ENCODE measurements at places on chromosomes 11 and 22. TPM values are rescaled to one million over a fixed set of nuclear protein-coding genes. Genes with fewer than 3 reads are reported as not detected.

DNA sequence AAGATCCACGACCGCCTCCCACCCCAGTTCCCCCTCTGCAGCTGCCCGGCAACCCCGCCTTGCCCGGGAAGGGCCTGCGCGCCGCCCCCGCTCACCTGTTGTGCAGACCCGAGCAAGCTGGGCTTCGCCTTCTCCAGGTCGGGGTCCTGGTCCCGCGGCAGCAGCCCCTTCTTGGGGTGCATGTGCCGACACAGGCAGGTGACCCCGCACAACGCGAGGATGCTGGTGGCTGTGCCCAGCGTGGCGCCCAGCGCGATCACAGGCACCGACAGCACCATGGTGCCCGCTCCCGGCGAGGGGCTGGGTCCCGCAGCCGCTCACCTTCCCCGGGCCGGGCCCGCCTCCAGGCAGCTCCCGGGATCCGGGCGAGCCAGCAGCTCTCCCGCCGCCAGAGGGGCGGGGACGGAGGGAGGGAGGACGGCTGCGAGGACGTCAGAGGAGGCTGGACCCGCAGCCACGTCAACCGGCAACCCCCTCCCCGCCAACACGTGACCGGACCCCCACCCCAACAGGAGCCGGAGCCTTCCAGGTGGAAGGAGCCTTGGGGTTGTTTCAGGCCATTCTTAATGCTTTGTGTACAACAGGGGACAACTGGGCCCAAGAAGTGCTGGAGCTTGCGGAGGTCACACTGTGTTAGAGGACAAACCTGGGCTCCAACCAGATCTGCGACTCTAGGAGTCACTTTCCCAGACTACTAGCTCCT is at the start of gene SYT13:
SYT13 (minus strand) TSS at position 412 of the 703 bp plus-strand sequence; CDS start at position 278, 134 bp downstream.
- peak within 1 kb of the TSS; percentile 58 for H3K4me3 ChIP-seq
- no peak for DNase-seq
- H3K36me3 ChIP-seq: no peaks in the 10 kb centered on the region

DNA sequence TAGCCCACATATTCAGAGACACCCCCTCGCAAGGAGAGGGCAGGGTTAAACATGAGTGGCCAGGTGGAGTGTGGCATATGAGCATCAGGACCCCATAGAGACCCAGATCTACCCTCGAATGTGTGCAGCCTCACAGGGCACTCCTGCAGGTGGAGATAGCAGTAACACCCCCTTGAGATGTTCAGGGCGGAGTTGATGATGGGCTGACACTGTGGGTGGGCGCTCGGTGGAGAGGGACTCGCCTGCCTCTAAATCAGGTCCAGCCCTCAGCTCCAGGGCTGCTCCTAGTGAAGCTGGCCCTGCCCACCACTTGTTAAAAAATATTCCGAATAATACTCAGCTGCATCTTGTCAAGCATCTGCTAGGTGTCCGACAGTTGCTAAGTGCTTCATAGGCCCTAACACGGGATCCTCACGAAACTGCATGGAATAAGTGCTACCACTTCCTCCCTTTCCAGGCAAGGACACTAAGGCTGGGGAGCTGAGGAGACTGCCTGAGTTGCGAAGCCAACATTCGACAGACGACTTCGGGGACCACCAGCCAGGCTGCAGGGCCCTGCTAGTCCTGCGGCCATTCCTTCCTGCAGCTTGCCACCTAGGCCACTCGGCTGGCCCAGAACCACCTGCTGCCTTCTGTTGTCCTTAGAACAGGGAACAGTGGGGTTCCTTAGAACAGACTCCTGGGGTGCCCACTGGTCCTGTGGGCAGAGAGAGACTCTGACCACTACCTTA is 74.0 kb upstream of the WNT11 start:
- no peaks in the 10 kb centered on the region for H3K4me1 ChIP-seq
- H3K27me3 ChIP-seq: no peaks in the 10 kb centered on the region
- no peak overlapping the region for H3K4me3 ChIP-seq
- no peaks in the 10 kb centered on the region for H3K36me3 ChIP-seq

DNA sequence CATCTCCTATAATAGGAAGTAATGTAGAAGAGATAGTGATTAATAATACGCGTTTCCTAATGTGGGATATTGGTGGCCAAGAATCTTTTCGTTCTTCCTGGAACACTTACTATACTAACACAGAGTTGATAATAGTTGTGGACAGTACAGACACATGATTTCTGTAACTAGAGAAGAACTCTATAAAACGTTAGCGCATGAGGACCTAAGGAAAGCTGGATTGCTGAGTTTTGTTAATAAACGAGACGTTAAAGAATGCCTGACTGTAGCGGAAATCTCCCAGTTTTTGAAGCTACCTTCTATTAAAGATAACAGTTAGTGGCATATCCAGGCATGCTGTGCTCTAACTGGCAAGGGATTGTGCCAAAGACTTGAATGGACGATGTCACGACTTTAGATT is 83.3 kb downstream of the GGT1 start:
- no peaks in the 10 kb centered on the region for H3K27me3 ChIP-seq
- no peaks in the 10 kb centered on the region for H3K4me1 ChIP-seq
- no peak for DNase-seq
- H3K36me3 ChIP-seq: no peaks in the 10 kb centered on the region
- H3K4me3 ChIP-seq: no peak overlapping the region
- H3K27ac ChIP-seq: no peak overlapping the region

GRCh38 chr11:74418509-74418895 is 20.3 kb upstream of the PGM2L1 start:
- no peaks in the 10 kb centered on the region for H3K27me3 ChIP-seq
- H3K4me3 ChIP-seq: no peak overlapping the region
- H3K27ac ChIP-seq: no peak overlapping the region
- DNase-seq: no peak

DNA sequence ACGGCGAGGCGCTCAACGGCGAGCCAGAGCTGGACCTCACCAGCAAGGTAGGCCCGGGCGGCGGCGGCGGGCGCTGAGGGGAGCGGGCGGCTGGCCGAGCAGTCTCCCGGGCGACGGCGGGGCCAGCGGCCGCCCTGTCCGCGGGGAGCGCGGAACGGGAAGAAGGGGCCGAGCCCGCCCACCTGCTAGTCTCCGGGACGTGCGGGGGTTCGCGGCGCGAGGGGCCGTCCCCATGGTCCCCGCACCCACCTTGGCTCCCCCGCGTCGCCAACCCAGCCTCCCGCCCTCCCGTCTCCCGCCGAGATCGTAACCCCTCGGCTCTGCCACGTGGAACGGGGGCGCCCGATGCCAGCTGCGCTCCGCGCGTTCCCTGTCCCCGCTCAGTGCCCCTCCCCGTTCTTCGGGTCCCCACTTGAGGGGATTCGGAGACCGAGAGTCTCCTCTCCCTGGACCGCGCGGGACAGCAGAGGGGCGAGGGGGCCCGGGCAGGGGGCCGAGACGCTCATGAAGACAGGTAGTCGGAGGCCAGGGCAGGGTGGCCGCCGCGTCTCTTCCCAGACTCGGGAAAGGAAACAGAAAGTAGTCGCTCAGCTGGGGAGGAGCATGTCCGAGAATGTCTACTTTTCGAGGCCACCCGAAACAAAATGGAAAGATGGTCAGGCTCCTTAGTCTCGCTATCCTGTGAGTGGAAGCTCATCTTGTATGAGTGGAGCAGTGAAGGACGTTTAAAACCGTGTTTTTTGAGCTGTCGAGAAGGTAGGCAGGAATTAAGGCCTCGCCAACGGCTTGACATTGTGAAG is 557 bp downstream of the GTPBP1 start:
- peak overlapping the region; percentile 100 for H3K27ac ChIP-seq
- no peaks in the 10 kb centered on the region for H3K27me3 ChIP-seq
- peak overlapping the region; percentile 99 for H3K4me3 ChIP-seq

DNA sequence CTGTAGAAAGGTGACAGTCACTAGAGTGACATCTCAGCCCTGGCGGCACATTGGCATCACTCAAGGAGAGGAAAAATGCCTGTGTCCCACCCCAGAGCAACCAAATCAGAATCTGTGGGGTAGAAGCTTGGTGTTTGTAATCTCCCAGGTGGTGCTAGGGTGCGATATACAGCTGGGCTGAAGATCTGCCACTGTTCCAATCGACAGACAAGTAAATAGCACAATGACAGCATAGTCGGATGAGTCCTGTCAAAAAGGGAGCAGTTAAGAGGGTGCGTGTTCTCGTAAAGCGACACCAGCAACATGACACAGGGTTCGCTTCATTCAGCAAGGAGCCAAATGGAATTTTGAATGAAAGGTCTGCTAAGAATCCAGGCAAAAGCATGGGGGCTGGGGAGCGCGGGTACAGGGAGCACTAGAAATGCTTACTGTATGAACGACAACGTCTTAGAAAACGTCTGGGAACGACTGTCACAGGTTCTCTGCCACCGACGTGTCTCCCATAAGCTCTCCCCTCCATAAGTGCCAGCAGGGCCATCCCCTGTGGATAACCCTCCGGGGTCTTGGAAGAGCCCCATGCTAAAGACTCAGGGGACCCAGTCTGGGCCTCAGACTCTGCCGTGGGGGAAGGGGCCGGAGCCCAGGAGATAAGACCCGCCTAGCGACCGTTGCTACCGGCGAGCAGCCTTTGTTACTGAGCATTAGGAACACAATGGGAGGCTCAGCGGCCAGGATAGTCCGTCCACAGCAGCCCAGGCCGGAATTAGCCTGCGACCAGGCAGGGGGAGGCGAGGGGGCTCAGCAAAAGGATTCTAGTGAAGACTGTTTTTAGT is 20.8 kb downstream of the ADA2 start:
- no peak for DNase-seq
- no peak overlapping the region for H3K4me3 ChIP-seq
- no peak overlapping the region for H3K27ac ChIP-seq
- H3K27me3 ChIP-seq: no peaks in the 10 kb centered on the region
- H3K36me3 ChIP-seq: no peaks in the 10 kb centered on the region

DNA sequence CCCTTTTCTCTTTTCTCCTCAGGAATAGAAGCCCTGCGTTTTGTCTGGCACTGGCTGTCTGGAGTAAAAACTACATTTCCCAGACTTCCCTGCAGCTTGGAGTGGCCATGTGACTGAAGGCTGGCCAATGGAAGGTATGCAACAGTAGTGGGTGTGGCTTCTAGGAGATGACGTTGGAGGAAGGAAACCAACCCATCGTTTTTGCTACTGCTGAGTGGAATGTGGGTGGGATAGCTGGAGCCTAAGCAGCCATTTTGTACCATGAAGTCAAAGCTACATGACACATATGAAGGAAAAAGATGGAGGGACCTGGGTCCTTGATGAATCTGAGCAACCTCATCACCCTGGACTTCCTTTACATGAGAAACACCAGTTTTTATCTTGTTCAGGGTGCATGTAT is 19.6 kb downstream of the FGF3 start:
- H3K27ac ChIP-seq: no peak overlapping the region
- no peak for DNase-seq
- H3K27me3 ChIP-seq: no peaks in the 10 kb centered on the region

Gene OR51I1
- not detected for total RNA-seq

- H3K27ac ChIP-seq: peak overlapping the region; percentile 52
- no peaks in the 10 kb centered on the region for H3K27me3 ChIP-seq
- H3K4me1 ChIP-seq: peaks cover 5% of the 10 kb centered on the region
- no peak overlapping the region for H3K4me3 ChIP-seq
These were observed 16.3 kb downstream of the SMCO4 start for GRCh38 chr11:93526641-93527583.

DNA sequence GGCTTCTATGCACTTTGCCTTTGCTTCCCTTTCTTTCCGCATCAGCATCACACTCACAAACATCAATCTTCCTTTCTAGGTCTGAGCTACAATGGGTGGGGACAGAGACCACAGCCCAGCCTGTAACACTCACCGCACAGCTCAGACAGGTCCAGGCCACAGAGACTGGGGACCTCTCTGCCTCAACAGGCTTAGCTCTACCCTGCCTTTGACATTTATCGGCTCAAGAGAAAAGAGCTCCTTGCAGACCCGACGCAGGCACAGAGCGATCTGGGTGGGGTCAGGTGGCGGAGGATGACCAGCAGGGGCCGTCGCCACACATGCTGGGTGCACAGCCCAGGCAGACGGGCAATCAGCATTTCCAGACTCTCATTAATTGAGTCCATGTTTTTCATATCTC is 837.3 kb downstream of the TBC1D22A start:
- H3K4me3 ChIP-seq: no peak overlapping the region
- no peaks in the 10 kb centered on the region for H3K36me3 ChIP-seq
- DNase-seq: no peak
- no peak overlapping the region for H3K27ac ChIP-seq
- no peaks in the 10 kb centered on the region for H3K27me3 ChIP-seq
- no peaks in the 10 kb centered on the region for H3K4me1 ChIP-seq

DNA sequence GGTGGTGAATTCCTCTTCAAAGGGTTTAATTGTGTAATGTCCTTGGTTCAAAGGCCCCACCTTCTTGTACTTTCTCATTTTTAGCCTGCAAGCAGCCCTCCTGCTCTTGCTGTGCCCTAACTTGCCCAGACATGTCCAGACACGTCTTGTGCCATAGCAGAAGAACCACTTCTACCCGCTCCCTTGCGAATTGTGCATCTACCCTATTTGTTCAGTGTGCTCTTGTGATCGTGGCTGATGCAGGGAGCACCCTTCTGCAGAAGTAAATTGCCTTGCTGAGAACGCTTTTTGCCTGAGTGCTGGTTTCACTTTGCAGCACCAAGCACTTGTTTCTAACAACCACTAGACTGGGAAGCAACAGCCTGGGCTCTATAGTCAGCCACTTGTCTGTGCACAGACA is 249.4 kb downstream of the SBF2 start:
- H3K27ac ChIP-seq: no peak overlapping the region
- no peaks in the 10 kb centered on the region for H3K4me1 ChIP-seq
- H3K36me3 ChIP-seq: no peaks in the 10 kb centered on the region
- H3K27me3 ChIP-seq: no peaks in the 10 kb centered on the region
- no peak overlapping the region for H3K4me3 ChIP-seq
- no peak for DNase-seq

DNA sequence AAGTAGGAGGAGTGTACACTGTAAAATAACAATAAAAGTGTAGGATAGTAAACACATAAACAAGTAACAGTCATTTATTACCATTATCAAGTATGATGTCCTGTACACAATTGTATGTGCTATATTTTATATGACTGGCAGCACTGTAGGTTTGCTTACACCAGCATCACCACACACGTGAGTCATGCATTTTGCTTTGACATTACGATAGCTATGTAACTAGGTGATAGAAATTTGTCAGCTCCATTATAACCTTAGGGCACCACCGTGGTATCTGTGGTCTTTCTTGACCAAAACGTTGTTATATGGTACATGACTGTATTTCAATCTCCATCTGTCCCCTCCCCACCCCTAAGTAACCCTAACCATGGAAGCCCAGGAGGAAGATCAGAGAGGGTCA is 1.1 kb downstream of the DNAL4 start:
- peak overlapping the region; percentile 88 for H3K4me3 ChIP-seq
- H3K4me1 ChIP-seq: peaks cover 6% of the 10 kb centered on the region
- H3K27me3 ChIP-seq: no peaks in the 10 kb centered on the region
- H3K27ac ChIP-seq: no peak overlapping the region
- H3K36me3 ChIP-seq: peaks cover 10% of the 10 kb centered on the region

Gene SNX15
- 15.7 TPM for total RNA-seq

DNA sequence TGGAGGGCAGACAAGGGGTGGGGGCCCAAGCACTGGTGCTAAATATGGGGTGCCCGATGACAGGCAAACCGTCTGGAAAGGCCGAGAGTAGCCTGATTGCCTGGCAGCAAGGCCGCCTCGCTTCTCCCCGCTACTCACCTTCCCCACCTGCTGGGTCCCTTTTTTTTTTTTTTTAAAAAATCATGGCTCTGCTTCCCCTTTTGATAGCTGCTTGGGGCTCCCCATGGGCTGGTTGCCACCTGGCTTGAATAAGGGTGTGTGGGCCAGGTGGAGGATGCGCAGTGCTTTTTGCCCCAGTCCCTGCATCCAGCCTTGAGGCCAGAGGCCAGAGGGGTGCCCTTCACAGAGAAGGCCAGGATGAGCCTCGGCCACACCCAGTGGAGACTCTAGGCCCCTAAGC is 112.0 kb downstream of the ST3GAL4 start:
- H3K27me3 ChIP-seq: no peaks in the 10 kb centered on the region
- no peaks in the 10 kb centered on the region for H3K36me3 ChIP-seq
- peaks cover 11% of the 10 kb centered on the region for H3K4me1 ChIP-seq
- DNase-seq: no peak

Gene POU2AF2
- total RNA-seq: not detected

Gene GGTLC2
- total RNA-seq: not detected

Gene AQP11
- total RNA-seq: 62.0 TPM

All from Peyer's patch (tissue), 4 donors.